ENCODE measurements at places on chromosomes 3 and 15.

DNA sequence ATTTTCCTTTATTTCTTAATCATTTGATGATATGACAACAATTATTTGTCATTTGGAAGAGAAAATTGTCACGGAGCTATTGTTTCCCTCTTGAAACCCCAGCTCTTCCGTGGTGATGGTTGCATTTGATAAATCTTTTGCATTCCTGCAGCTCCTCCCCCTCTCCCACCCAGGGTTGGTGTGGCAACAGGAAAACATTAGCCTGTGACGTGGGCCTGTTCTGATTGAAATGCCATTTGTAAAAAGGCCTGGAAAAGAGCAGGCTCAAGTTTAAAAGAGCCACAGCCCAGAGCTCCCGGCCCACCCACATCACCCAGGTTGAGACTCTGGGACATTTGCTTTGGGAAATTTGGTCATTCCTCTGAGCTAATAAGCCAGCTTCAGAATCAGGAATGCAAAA lies 282.5 kb downstream of the RPLP1 start:
- no peak for DNase-seq

GRCh38 chr3:55467099-55467498 lies 20.0 kb downstream of the WNT5A start:
- no peak for DNase-seq

GRCh38 chr15:61339516-61339915 lies 110.4 kb upstream of the RORA start:
- DNase-seq: no peak

- DNase-seq: no peak
Measured at GRCh38 chr3:171358181-171358880, 101.9 kb downstream of the TNIK start.

DNA sequence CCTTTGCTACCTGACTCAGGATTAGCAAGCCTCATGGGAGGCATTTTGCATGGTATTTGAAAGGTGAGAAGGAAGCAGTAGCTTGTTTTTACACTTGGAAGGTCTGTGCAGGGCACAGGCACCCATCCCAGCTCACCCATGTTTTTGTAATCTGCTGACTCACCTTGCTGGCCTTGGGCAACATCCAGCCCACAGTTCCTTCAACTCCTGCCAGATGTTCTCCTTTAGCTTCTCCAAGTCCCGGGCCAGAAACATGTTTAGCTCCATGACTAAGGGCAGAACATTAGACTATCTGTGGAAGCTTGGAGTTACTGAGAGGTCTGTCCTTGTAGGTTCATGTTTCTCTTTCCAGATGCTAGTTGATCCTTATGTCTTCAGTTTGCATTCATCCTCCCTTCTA lies 12.4 kb upstream of the ZNF770 start:
- no peak for DNase-seq

GRCh38 chr3:195416795-195417194 lies 26.0 kb downstream of the ACAP2 start:
- no peak for DNase-seq
